ENCODE measurements at places on chromosomes 2 and 18. TPM values are rescaled to one million over a fixed set of nuclear protein-coding genes. Genes with fewer than 3 reads are reported as not detected.

Gene MATN3
- 3.8 TPM for total RNA-seq

Gene HTR2B
- total RNA-seq: not detected

Gene CPSF3
- total RNA-seq: 50.9 TPM

Gene TEX44
- total RNA-seq: not detected

Gene MC4R
- total RNA-seq: not detected

Gene CLEC4F
- total RNA-seq: not detected

Gene LAMA3
- 18.1 TPM for total RNA-seq

Gene SLC8A1
- total RNA-seq: 1.9 TPM

Gene CFC1
- not detected for total RNA-seq
